ENCODE measurements at places on chromosomes 3 and 15. TPM values are rescaled to one million over a fixed set of nuclear protein-coding genes. Genes with fewer than 3 reads are reported as not detected.

DNA sequence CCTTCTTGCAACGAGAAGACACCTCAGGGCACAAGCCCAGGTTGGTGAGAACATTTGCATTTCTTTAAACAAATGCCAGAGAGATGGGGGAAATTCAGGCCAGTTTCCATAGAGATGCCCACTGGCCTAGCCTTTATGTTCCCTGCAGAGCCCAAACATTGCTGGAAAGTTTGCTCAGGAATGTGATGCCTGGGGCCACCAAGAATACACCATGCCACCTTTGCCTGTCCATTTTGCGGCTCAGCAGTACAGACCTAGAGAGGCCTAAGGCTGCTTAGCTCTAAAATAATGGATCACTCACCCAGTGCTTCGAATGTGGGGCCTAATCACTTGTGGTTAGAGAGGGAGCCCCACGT lies 210.0 kb downstream of the RPLP1 start:
- no peak for DNase-seq

DNA sequence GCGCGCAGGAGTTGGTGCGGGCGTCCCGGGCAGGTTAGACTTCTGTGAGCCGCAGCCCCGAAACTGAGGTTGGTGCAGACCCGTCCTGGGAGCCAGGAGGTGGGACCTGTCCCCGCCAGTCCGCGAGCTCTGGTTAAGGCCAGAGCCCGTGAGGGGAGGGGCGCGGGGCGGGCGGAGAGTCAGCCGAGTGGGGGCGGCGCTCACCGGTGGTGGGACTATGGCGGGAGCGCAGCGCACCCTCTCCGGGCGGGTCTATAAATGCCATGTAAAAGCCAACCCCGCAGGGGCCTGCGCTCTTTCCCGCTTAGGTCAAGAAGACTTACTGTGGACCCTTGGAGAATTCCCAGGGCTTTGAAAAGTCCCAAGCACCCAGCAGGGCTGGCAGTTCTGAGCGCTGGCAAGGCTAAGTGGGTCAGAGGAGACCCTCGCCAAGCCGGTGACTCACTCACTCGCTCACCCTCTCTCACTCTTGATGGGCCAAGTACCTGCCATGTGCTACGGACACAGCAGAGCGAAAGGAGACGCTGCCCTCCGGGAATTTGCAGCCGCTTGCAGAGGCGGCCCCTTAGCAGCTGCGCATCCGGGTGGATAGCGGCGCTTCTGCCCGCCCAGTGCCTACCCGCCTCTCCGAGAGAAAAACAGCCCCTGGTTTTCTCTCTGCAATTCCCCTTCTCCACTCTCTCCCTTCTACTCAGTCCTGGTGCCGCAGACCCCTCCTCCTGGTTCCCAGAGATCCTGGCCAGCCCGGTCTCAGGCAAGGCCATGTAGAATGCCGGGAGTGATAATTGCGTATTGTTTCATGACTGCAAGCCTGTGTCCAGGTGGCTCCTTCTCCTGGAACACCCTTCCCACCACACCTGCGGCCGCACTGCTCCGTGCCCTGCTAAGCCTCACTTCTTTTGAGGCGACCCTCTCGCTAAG lies at the start of gene ALDH1L1:
ALDH1L1 (minus strand) TSS at position 110 of the 921 bp plus-strand sequence. CDS start 19,607 bp downstream, outside the sequence.
- peak; percentile 46 for DNase-seq

DNA sequence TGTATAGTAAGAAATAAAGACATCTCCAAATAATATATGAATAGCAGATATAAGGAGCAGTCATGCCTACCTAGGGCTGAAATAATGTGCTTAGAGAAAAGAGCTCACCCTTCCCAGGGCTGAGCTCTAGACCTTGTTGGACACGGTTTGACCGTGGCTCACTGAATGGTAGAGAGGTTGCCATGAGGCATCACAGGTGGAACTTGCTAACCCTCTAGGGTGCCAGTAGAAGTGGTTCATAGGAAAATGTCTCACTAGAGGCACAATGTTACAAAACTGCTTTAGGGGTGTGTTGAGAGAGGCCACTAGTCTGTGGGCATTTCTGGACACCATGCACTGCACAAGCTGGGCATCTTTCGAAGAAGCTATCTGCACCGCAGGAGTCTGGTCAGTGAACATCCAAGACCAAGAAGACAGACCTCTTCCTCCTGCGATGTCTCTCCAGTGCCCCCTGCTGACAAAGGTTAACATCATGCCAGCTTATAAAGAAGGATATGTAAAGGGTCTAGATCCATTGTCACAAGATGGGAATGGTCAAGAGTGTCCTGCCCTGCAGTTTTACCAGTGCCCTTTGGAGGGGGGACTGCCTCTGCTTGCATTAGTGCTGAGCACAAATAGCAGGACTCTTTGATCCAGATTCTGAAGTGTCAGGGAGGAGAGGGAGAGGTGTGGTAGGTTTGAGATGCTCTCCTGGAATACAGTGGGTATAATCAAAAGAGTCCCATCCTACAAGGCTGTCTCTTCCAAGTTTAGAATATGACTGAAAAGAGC lies 266.8 kb downstream of the ZNF385D start:
- peak; percentile 54 for DNase-seq

- no peak for DNase-seq
These were observed 19.3 kb upstream of the TTBK2 start for GRCh38 chr15:42939841-42940240.

Gene SMAD6
- total RNA-seq: 64.5 TPM

- no peak for DNase-seq
These were observed 146.1 kb upstream of the LPP start for GRCh38 chr3:188007897-188008296.

Gene GHRL
- total RNA-seq: not detected

DNA sequence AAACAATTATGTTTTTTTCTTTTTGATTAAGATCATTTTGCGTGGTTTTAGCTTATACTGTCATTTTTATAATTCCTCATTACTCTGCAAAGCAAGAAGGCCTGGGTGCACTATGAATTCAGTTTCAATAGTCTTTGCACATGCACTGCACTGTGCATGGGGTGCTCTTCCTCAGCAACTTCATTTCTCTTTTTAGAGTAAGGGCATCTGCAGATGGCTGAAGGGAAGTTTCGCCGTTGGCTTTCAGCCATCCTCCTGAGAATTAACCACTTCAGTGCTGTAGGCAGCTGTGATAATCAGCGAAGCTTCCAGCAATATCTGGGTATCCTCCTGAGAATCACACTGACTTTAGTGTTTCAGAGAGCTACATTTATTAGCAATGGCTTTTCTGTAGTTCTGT lies 284.8 kb downstream of the GBE1 start:
- DNase-seq: no peak

DNA sequence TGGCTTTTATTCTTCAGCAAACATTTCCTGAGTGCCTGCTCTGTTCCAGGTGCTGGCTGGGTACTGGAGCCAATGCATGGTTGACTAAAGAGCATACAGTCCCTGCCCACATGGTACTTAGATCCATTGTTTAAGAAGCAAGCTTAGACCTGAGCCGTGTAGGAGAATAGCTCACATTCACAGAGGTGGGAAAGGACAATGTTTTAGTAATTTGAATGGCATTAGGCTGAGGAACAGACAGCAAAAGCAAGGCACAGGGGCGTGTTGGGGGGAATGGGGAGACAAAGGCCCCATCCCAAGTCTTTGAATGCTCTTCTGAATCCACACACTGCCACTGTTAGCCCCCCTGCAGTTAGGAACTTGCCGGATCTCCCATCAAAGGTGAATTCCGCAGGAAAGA lies 388.2 kb upstream of the RGMA start:
- DNase-seq: no peak

GRCh38 chr3:186633481-186633880 lies 6.7 kb upstream of the FETUB start:
- DNase-seq: no peak

DNA sequence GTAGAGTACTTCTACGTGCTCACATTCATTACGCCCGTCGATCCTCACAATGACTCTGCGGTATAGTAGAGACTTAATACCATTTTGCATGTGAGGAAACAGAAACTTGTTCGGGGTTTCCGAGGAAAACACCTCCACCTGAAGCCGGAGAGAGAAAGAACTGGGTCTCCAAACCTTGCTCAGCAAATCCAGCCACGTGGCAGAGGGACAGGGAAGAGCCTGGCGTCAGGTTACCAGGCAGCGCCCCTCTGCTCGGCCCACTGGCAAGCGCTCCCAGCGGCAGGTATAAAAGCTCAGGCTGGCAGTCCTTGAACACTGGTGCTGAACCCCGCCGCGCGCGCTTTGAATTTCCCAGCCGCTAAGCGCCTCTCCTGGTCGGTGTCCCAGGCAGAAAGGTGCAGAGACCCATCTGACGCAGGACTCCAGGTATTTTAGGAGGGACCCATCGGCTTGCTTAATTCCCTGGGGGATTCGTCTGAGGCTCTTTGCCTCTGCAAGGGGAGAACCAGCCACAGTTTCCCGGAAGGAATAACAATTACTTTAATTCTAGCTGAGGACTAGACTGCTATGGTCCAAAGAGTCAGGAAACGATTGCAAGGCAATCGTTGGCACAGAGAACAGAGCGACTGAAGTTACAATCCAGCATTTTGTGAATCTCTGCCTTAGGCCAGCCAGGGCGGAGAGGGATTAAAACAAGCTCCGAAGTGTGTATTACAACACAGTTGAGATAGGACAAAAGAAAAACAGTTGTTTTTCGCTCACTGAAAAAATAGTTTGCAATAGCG lies at the start of gene C2CD4A:
C2CD4A (plus strand) TSS at position 315 of the 785 bp plus-strand sequence. CDS start 637 bp downstream, outside the sequence.
- DNase-seq: peak; percentile 76

DNA sequence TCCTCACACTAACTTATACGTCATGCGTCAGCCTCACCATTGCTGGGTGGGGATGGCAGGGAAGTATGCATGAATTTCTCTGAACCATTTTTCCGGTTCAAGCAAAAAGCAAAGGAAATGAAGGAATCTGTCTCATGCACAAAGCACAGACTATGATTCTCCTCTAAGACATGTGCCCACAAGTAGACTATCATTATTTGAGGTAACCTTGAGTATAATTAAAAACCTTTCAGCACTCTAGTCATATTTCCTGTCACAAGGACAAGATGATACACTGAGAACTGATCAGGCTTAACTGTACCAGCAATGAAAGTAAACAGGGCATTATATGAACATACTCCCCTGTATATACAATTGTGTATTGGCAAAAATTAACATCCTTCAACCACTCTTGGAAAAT lies 56.7 kb upstream of the TSC22D2 start:
- DNase-seq: no peak

DNA sequence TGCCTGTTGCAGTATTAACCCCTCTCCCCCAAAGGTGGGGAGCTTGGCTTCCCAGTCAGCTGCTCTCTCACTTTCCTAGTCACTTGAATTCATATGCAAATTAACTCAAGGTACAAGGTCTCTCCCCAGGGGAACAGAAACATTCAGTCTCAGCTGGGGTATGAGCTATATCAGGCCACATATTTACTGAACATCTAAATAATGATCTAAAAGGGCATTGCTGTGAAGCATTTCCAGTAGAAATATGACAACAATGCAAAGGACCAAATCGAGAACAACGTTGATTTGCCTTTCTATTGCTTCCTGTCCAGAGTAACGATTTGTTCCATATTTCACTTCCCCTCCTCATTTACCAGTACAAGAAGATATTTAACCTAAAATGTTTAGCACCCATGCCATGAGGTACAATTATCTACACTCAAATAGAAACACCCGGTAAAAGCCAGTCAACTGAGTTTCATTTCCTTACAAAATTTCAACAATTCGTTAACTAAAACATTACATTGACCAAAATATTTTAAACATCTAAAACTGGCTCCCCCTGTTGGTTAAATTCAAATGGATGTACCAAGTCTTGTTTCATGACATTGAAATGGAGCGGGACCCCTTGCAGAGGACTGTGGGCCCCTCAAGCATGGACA lies 36.5 kb upstream of the KLHL6 start:
- DNase-seq: no peak

- no peak for DNase-seq
These were observed 101.9 kb downstream of the KLHL25 start for GRCh38 chr15:85692873-85693272.

DNA sequence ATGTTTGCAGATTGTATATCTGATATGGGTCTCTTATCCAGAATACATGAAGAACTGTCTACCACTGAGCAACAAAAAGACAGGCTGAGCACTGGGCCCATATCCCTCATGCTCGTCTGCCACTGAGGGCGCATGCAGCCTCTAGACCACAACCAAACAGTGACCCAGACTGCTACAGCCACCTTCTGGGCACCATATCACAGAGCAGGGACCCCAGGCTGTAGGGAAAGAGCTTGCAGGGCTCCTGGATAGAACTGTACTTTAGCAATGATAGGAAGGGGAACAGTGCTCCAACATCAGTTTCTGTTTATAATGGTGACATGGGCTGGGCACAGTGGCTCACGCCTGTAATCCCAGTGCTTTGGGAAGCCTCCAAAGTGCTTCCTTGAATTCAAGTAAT lies 40.2 kb upstream of the TMEM87A start:
- no peak for DNase-seq

GRCh38 chr3:62554264-62554799 lies 181.0 kb upstream of the FEZF2 start:
- no peak for DNase-seq

- DNase-seq: no peak
These were observed 20.3 kb upstream of the NRROS start for GRCh38 chr3:196619223-196619622.

DNA sequence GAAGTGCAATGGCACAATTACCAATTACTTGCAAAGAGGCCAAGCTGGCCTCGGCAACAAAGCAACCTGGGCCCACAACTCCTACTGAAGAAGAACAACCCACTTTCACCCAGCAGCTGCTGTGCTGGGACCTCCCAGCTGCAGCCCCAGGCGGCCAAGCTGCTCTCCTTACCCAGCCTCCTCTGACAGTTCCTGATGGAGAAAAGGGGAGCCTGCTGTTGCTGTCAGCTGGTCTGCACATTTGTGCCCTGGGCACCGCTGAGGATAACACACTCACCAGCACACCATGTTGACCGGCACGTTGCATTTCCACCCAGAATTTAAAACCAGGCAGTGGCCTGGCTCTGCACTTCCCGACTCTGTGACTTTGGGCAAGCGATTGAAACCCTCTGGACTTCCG lies 33.6 kb downstream of the SSUH2 start:
- no peak for DNase-seq

GRCh38 chr15:62269504-62269903 lies 104.4 kb upstream of the C2CD4B start:
- DNase-seq: no peak

DNA sequence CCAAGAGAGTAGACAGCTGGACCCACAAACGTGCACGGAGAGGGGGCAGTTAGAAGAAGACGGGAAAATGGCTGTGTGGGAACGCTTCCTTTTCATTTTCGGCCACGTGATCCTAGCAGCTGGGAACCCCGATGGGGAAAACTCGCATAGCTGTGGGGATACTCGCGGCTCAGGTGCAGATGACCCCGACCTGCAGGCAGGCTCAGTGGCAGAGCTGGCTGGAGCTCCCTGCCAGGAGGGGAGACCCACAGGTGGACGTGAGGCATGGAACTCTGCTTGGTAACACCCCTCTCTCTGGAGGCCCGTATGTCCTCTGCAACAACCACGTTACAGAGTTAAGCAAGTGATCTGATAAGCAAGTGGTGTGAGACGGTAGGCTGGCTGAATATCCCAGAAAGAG lies 84.6 kb upstream of the SNRPA1 start:
- DNase-seq: no peak
